Activated CD8-positive, alpha-beta T cell treated with anti-CD3 and anti-CD28 coated beads, Interleukin-2, amount 10 ng/mL, durations not matched to agents 7 days and 5 days (primary cell): ENCODE measurements at places on chromosomes 1 and 21. TPM values are rescaled to one million over a fixed set of nuclear protein-coding genes. Genes with fewer than 3 reads are reported as not detected.

Gene ANGPTL3
- total RNA-seq: not detected

Gene CFAP141
- total RNA-seq: not detected

GRCh38 chr1:225812488-225813213 is 2.7 kb downstream of the EPHX1 start:
- peaks cover 17% of the 10 kb centered on the region for H3K4me1 ChIP-seq
- H3K4me3 ChIP-seq: no peak overlapping the region
- peaks cover 11% of the 10 kb centered on the region for H3K27me3 ChIP-seq
- DNase-seq: no peak

- H3K27me3 ChIP-seq: no peaks in the 10 kb centered on the region
- no peak for DNase-seq
- no peaks in the 10 kb centered on the region for H3K4me1 ChIP-seq
Measured at GRCh38 chr1:30273456-30273855, 449.9 kb downstream of the MATN1 start.

DNA sequence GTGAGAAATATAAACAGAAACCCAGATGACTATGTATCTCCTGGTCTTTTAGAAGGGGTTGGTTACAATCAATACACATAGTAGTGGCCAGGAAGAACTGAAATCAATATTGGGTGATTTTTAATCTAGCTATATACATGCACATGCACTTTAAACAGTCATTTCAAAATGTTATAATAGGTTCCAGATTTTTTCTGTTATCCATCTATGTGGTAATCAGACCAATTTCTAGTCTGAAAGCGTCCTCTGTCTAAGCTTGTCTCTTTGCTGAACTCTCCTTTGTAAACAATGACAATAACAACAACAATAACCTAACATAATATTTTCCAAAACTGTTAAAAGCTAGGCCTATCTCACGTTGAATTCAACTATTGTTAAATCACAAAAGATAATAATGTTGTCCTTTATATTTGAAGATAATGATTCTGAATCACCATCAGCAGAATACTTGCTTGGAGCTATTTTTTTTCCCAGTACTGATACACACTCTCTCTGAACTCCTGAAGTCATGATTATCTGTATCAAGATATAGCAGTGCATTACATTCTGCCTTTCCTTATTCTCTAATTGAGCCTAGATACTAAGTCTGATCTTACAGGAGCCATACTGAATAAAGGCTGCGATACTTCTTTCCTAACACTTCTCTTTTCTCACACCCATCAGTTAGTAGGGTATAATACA is 496.8 kb upstream of the ZRANB2 start:
- no peak overlapping the region for H3K27ac ChIP-seq
- H3K27me3 ChIP-seq: no peaks in the 10 kb centered on the region
- no peaks in the 10 kb centered on the region for H3K36me3 ChIP-seq
- H3K4me3 ChIP-seq: no peak overlapping the region
- no peaks in the 10 kb centered on the region for H3K4me1 ChIP-seq
